ENCODE measurements at places on chromosomes 12 and 14. TPM values are rescaled to one million over a fixed set of nuclear protein-coding genes. Genes with fewer than 3 reads are reported as not detected.

The SLC7A8 gene
- 46.5 TPM for total RNA-seq

The CCDC60 gene
- not detected for total RNA-seq

The TGM1 gene
- total RNA-seq = 128 TPM

The PNMA1 gene
- 5.2 TPM for total RNA-seq

The KLRG1 gene
- total RNA-seq = not detected

The KERA gene
- total RNA-seq = not detected

The C1QL4 gene
- total RNA-seq = 1.1 TPM

The RNU4-1 gene
- total RNA-seq = not detected

The GYS2 gene
- 0.32 TPM for total RNA-seq

The INSM2 gene
- total RNA-seq = not detected

The SLC7A7 gene
- 3.7 TPM for total RNA-seq

The MDGA2 gene
- 1.5 TPM for total RNA-seq

The NGB gene
- total RNA-seq = not detected

The USP44 gene
- total RNA-seq = 1.4 TPM

Data from suprapubic skin (tissue), 4 donors.